ENCODE measurements at places on chromosomes 12 and 14.
A peak's percentile ranks its signal among the peaks of the same experiment; 100 is the strongest.

DNA sequence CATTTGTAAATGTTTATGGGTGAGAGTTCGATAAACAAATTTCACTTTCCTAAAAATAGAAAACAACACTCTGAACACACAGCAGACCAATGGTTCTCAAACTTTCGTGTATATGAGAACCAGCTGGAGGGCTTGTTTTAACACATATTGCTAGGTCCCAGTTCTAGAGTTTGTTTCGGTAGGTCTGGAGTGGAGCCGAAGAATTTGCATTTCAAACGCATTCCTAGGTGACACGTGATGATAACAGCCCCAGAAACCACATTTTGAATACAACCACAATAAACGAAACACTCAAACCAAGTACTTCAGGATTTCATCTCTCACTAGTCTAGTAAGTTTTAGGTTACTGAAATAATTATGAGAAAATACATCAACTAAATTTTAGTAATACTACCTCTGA, 17.1 kb downstream of the SEC23A start:
- no peak for DNase-seq

DNA sequence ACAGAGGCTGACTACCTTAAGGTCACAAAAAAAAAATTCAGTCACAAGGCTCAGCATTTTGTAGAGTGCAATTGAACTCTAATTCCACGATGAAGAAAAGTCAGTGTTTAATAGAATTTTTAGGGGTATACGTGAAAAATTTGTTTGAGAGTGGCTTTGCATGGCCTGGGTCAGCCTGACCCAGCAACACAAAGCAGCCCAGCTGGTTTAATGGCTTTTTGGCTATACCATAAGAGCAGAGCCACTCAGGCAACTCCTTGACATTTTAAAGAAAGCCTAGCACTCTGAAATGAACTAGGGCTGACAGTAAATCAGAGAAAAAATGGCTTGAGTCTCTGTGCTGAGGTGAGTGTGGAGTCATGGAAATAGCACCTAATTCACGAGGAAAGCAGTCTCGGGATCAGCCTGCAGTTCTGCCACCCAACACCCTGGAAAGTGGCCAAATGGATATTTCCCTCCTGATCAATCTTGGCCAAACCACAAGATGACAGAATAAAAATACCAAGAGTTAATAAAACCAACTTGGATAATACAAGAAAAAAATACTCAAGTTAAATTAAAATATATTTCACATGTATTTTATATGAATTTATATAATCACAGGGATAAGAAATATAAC, 59.5 kb downstream of the GALNT4 start:
- no peak for DNase-seq

GRCh38 chr12:56107242-56107641, 2.9 kb downstream of the PA2G4 start:
- no peak for DNase-seq

GRCh38 chr12:104340925-104341611, 37.5 kb downstream of the EID3 start:
- no peak for DNase-seq

DNA sequence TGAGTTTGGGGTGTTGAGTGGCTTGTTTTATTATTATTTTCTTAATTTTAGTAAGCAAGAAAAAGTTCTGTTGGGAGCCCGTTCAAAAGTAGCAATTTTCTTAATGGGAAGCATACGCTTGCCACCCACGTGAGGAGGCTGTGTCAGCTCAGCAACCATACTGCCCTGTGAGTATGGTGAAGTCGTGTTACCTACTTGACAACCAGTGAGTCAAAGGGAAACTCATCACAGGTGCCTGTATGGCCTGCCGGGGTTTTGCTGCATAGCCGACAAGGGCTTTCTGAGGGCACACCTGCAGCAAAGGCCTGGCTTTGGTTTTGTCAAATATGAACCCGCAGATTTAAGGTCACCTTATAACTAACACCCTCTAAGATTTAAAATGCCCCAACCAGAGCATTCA, 31.1 kb downstream of the PITPNM2 start:
- DNase-seq, result no peak

DNA sequence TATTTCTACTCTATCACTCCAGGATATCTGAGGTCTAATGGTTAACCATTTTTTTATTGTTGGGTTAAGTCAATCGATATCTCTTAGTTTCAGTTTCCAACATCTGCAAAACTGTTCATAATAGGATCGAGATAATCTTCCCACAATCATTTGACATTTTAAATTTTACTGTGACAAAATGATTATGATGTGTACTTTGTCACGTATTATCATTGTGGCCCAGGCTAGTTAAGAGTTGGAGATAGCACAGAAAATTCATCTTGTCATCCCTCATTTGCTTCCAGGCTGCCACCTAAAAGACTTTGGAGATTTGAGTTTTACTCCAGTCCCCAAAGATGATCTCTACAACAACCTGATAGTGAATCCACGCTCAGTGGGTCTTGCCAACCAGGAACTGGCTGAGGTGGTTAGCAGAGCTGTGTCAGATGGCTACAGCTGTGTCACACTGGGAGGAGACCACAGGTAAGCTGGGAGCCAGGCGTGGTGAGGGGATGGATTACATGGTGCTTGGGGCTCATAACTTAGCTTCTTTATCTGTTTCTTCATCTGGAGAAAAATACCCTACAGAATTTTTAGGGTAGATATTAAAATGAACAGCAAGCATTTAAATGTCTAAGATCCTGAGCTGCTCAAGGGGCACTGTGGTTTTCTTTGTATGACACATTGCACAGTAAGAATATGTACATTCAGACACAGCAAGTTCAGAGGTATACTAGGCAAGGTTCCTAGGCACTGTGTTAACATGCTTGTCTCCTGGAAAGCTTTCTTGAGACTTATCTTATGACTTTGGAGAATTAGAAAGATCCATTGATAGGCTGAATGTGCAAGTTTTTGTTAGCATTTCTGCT, 22.4 kb downstream of the ARG2 start:
- no peak for DNase-seq

- DNase-seq, result no peak
These were observed 47.4 kb upstream of the ELK3 start for GRCh38 chr12:96146747-96147146.

DNA sequence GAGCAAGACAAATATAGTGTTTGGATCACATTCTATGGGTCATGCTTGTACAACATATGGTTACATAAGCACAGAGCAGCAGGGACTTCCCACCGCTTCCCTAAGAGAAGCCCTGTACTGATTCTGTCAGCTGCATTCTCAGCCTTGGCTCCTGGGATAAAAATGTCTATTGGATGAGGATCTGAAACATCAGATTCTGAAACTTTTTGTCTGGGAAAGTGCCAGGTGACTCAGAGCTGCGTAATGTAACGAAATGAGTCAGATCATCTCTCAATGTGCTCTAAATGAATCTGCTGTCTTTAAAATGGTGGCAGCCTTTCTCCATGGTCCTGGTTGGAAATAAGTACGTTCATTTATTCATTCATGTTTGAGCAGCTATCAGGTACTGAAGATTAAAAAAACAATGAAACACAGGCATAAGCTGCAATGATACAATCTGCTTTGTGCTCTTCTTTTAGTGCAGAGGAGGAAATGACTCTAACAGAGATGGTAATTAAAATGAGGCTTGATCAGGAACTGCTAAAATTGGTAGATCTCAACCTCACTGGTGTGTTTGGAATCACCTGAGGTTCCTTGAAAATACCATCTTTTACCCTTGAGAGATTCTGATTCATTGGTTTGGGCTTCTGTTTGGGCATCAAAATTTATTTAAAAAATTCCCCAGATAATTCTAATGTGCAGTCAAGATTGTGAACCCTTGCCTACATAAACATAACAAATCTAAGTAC, 99.1 kb upstream of the NAP1L1 start:
- DNase-seq, result no peak

- no peak for DNase-seq
These were observed 840.1 kb downstream of the TRHDE start for GRCh38 chr12:73112035-73112816.

GRCh38 chr12:54047160-54047963, 6.3 kb upstream of the HOXC4 start:
- no peak for DNase-seq

DNA sequence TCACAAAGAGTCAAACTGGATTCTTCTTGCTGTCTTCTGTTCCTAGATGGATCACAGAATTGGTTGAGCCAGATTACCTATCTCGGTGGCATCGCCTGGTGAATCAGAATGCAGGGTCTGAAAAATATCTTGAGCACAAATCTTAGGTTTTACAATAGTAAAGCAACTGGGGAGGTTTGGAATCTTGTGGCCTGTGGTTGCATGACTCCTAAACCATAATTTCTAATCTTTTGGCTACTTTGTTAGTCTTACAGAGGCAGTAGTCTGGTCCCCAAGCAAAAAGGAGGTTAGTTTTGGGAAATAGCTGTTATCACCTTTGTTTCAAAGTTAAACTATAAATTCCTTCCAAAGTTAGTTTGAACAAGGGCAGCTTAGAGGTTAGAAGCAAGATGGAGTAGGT, 1488.5 kb upstream of the FLRT2 start:
- no peak for DNase-seq

DNA sequence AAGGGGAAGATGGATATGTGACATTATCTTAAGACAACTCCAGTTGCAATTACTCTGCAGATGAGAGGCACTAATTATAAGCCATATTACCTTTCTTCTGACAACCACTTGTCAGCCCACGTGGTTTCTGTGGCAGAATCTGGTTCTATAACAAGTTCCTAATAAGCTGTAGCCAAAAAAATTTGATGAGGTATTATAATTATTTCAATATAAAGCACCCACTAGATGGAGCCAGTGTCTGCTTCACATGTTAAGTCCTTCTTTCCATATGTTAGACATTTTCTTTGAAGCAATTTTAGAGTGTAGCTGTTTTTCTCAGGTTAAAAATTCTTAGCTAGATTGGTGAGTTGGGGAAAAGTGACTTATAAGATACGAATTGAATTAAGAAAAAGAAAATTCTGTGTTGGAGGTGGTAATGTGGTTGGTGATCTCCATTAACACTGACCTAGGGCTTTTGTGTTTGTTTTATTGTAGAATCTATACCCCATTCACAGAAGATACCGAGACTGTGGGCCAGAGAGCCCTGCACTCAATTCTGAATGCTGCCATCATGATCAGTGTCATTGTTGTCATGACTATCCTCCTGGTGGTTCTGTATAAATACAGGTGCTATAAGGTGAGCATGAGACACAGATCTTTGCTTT, 36.9 kb downstream of the PSEN1 start:
- no peak for DNase-seq

GRCh38 chr14:53696217-53696965, 260.2 kb downstream of the BMP4 start:
- DNase-seq, result no peak

- DNase-seq, result no peak
These were observed 46.7 kb downstream of the IRAK3 start for GRCh38 chr12:66235626-66236281.

DNA sequence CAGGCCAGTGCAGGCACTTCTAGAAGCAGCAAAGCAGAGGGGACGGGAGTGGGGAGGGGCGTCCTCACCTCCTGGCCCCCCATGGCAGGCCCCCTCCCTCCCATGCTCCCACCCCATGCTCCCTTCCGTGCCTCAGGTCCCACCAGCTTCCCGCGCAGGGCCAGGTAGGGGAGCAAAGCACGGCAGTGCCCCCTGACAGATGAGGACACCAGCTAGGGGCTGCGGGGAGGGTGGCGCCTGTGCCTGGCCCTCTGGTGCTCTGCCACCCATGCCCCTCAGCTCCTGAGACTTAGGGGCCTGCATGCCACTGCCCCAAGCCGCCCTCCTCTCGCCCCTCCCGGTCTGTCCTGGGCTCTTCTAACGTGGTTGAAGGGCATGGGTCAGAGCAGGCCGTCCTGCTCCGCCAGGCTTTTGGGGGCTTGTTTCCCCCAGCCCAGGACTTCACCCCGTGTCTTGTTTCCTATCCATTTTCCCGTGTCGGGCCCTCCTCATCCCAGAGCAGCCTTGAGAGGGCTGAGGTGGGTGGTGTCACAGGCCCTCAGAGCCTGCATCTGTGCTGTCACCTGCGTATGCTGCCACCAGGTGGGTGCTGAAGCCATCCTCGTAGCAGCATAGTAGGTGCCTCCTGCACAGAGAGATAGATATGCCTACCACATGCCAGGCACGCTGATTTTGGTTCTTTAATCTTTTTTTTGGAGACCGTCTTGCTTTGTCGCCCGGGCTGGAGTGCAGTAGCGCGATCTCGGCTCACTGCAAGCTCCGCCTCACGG, 10.2 kb downstream of the TRMT61A start:
- DNase-seq, result no peak

GRCh38 chr14:103702497-103703432, 12.5 kb downstream of the XRCC3 start:
- DNase-seq, result peak; percentile 64

DNA sequence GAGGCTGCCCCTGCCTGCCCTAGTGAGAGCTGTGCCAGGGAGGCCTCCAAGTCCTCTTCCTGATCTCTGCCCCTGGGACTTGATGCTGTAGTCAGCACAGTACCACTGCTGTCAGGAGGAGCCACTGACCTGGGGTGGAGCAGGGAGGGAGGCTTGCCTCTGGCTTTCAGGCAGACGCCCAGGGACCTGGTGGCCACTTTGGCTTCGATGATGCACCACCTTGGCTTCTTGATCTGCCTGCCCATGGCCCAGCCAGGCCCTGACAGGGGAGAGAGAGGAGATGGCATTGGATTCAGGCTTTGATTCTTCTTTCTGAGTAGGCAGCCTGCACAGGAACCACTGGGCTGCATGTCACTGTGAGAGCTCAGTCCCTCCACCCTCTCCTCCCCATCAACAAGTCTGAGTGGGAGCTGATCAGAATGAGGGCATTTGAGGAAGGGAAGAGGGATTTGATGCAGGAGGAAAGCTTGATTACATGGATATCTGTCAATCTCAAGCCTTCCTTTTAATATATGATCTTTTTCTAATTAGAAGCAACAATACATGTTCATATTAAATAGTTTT, 24.7 kb downstream of the TMEM63C start:
- DNase-seq, result no peak

DNA sequence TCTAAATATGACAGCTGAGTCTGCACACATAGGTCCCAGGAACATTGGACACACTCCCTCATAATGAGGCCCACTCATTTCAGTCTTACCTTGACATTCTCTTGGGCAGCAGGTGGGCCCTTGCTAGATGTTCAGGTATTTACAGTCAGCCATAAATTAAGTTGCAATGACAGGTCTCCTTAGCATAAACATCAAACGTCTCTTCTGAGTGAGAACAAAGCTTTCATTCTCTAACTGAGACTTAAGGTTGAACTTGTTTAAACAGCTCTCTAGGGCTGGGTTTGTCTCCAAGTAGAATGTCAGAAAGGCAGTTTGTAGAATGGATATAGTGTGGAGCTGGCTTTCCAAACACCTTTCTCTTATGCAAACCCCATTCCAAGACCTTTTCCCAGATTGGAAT, 10.3 kb downstream of the ACVR1B start:
- DNase-seq, result no peak

DNA sequence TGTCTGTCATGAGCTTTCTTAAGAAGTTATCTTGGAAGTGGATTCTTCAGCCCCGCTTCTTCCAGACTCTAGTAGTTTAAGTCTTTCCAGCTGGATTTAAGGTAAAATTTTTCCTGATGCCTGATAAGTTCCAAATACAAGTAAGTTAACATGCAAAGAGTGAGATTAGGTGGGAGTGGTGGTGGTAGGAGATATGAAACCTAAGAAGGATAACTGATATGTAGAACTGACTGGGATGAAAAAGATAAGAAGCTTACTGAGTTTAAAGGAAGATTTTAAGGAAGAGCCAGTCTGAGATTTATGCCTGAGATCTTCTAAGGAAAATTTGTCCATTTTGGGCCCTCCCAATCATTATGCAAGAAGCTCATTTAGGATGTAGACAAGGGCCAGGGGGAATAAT, 250.9 kb upstream of the SYT10 start:
- DNase-seq, result no peak
